Stimulated activated CD8-positive, alpha-beta memory T cell treated with anti-CD3 and anti-CD28 coated beads, Interleukin-7, amount 100 ng/mL, for 1 hour (primary cell): ENCODE measurements at places on chromosomes 12 and 14.

GRCh38 chr12:33265033-33265731 is 174.4 kb downstream of the SYT10 start:
- no peak for DNase-seq

DNA sequence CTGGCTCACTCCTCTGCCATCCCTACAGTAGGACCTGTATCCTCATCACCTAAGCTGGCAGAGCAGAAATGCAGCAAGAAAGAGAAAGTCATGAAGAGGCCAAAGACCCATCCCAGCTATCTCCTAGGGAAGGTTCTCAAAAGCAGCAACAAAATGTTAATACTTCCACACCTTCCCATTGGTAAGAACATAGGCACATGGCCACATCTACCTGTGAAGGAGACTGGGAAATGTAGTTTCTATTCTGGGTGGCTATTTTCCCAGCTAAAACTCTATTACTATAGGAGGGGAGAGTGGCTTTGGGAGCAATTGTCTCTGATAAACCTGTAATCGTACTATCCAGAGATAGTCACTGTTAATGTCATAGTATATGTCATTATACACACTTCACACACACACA is 13.7 kb upstream of the EIF2B2 start:
- DNase-seq, result no peak

DNA sequence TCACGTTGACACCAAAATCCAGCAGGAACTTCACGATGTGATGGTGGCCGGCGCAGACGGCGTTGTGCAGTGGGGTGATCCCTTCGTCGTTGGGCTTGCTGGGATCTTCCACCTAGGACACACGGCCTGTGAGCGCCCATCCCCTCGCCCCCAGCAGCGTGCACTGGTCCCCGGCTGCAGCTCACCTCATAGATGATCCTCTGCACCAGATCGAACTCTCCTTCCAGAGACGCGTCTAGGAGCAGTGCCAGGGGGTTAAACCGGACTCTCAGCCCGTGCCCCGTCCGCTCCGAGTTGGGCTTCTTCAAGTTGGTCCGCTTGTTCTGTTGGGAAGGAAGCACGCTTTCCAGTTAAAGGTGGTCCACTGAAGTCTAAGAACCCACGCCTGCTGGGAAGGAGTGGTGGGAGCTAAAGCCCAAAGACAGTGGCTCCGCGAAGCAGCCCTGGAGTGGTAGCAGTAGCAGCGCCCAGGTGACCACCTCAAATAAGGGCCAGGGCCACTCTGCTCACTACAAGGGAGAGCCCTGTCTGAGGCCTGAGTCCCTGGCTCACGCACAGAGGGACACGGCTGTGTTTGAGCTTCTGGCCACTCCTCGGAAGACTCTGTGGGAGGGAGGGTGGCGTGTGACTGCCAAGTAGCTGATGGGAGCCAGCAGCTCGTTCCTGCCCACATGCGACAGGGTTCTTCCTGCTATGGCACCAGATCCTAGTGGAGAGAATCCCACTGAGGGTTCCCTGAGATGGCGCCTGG is 23.3 kb downstream of the ZFYVE21 start:
- no peak for DNase-seq

- DNase-seq, result no peak
Measured at GRCh38 chr12:110725267-110725666, 17.4 kb downstream of the PPP1CC start.
